ENCODE measurements at places on chromosomes 11 and 22.

DNA sequence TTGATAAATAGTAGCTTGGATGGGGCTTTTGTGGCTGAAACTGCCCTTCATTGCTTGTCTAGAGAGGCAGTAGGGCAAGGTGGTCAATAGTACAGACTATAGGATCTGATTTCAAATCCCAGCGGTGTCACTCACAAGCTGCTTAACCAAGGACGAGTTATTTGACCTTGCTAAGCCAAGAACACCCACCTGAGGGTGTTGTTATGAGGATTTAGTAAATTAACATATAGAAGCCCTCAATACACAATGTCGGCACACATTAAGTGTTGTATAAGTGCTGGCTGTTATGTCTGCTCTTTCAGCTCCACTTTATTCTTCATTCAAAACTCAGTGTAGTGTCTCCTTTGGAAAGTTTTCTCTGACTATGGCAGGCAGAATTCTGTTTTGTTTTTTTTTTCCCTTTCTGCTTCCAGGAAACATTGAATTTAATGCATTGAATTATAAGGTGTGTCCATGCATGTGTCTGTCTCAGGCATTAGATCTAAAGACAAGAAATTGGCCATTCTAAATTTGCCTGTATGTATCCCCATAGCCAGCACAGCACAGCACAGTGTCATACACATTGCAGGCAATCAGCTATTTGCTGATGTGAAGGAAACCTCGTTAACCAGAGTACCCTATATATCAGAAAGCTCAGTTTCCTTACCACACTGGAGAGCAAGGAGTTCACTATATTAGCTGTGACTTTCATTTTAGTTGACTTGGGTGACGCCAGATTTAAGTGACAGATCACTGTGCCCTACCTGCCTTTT, 212.1 kb downstream of the NELL1 start:
- no peak for DNase-seq

DNA sequence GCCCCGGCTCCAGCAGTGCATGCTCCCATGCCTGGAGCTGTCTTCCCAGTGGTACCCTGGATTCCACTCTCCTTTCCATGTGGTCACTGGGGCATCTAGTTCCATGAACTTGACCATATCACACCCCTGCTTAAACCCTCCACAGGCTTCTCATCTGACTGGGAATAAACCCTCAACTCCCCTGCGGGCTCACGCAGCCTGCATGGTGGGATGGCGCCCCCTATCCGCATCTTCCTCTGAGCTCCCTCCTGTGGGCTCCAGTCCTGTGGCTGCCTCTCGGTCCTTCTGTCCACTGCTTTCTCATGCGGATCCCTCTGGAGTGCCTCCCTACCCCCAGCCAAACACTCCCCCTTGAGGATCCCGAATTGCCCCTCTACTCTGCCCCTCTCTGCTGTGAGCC, 41.4 kb upstream of the TTLL12 start:
- DNase-seq: no peak

GRCh38 chr22:37999640-38000272, 15.4 kb upstream of the SOX10 start:
- no peak for DNase-seq

GRCh38 chr11:68039526-68040086, 781 bp downstream of the TCIRG1 start:
- DNase-seq: no peak

GRCh38 chr11:90849312-90849711, 626.5 kb upstream of the CHORDC1 start:
- DNase-seq: no peak

- peak; percentile 8 for DNase-seq
Measured at GRCh38 chr11:59283825-59284772, 71.4 kb upstream of the MPEG1 start.

DNA sequence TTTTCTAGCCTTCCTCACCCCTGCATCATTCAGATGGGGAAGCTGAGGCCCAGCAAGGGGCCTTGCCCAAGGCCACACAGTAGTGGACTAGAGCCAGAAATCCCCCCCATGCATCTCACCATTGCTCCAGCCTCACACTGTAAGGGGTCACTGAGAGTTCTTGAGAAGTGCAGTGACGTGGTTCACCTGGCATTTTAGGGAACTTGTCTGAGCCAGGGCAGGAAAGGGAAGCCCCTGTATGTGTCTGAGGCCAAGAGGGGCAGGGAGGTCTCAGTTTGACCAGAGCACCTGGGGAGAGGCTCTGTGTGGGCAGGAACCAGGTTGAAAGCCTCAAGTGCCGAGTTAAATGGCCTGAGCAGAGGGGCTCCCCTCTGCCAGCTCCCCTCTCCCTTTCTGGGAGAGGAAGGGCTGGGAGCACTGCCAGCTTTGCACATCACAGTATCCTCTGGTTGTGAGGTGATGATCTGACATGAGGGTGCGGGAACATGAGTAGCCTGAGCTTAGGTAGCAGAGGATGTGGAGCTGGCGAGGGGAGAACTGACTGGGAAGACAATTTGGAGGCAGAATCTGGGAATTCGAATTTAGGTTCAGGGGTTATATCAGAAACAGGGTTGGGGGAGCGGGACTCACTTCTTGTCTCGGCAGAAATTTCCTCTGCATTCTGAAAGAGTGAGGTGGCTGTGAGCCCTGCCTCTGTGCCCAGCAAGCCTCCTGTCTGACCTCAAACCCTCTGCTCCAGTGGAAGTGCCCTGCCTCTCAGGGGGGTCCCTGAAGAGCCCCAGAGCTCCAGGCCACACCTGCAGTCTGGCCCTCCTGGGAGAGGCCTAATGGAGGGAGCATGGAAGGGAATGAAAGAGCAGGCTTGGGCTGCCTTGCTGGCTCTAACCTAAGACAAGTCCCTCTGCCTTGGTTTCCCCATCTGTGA, 14.6 kb downstream of the ARHGEF17 start:
- no peak for DNase-seq

DNA sequence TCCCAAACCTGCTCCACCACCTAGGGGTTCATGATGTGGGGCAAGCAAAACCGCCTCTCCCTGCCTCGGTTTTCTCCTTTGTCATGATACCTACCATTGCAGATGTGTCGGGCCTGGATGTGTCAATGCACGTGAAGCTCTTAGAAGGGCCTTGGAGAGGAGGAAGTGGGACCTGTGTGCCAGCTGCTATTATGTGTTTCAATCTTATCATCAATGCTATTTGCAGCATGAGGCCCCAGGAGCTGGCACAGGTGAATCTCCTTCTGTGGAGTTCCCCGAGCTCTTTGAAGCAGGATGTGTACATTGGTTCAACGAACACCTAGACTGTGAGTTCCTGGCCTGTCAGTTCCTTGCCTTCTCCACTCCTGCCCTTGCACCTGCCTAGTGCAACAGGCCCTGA, 331.6 kb downstream of the CTTN start:
- DNase-seq: no peak

- no peak for DNase-seq
Measured at GRCh38 chr11:13784441-13784840, 116.0 kb downstream of the FAR1 start.

DNA sequence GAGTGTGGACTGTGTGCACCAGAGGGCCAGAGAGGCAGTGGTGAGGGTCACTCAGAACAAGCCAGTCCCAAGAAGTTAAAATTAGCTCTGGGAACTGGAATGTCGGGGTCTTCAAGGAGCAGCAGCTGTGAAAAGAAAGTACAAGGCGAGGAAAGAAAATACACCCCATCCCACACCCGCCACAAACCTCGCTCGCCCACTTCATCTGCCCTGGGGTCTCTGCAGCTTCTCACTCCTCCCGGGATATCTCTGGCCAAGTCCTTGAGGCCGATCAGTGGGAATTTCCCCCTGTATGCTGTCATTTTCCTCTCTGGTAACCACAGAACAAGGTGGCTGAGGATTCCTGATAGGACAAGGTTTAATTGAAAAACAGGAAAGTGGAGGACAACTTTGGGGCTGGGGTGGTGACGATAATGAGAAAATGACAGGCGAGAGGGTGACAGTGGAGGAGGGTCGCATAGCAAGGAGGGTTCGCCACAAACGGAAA, 36.3 kb upstream of the TIMP3 start:
- DNase-seq: no peak

- DNase-seq: no peak
Measured at GRCh38 chr22:17655289-17655688, 16.7 kb downstream of the BCL2L13 start.
